ENCODE measurements at places on chromosomes 11 and 22. TPM values are rescaled to one million over a fixed set of nuclear protein-coding genes. Genes with fewer than 3 reads are reported as not detected.

CHRNA10 gene
- total RNA-seq: 0.36 TPM

DNA sequence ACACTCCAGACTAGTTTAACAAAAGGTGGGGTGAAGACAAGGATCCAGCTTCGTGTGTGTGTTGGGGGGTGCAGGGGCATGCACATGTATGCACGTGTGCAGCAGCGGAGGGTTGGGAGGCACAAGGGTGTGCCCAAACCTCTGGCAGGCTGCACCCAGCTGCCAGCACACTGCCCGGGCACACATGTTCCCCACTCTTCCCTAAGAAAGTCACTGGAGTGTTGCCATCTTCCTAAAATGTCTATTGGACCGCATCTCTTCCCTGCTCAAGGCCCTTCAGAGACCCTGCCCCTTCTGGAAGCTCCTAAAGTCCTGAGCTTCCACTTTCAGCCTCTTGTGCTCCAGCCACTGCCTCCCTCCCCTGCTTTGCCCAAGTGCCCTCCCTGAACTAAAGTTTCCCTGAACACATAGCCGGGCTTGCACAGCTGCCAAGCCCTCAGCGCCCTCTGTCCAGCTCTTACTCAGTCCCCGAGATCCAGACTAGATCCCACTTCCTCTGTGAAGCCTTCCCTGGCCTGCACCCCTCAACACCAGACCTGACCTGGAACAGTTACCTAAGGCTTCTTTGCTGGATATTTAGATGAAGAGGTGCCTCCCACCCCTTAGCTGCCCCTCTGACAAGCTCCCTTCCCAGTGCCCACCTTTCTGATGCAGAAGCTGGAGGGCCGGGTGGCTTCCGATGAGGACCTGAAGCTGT, 6.0 kb downstream of the CFL1 start:
- no peak for DNase-seq
- no peak overlapping the region for H3K4me3 ChIP-seq
- H3K36me3 ChIP-seq: peaks cover 56% of the 10 kb centered on the region
- no peaks in the 10 kb centered on the region for H3K27me3 ChIP-seq
- peaks cover 24% of the 10 kb centered on the region for H3K4me1 ChIP-seq

DNA sequence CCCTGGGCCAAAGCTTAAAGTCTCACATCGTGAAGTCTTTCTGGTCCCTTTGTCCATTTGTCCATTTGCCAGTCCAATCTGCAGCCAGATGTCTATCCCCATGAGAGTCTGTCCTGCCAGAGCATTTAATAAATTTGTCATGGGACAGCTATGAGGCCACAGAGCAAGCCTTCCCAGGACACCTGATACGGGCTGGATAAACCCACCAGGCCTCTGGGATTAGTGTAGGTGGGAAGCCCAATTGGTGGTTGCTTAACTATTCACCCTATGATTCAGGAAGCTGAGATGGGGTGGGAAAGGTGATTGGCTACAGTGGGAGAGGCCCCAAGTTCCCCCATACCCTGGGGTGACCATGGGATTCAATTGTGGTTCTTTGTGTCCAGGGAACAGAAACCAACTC, 39.9 kb downstream of the MYEOV start:
- no peak overlapping the region for H3K27ac ChIP-seq
- H3K27me3 ChIP-seq: no peaks in the 10 kb centered on the region
- no peak for DNase-seq

BBOX1 gene
- total RNA-seq: not detected

DNA sequence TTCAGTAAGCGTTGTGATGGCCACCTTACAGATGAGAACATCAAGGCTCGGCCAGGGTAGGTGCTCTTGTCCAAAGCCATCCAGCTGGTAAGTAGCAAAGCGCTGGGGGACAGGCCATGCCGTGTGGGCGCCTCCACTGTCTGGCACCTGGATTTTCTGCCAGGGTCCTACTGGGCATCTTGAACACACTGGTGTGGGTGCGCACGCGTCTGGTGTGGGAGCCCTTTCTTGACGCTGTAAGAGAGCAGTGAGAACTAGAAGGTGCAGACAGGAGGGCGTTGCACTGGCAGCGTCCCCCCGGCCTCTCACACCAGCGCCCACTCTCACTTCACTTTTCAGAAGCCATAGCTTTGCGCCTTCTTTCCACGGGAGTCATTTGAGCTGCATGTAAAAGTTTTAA, 296.6 kb downstream of the TBC1D22A start:
- no peaks in the 10 kb centered on the region for H3K27me3 ChIP-seq
- H3K36me3 ChIP-seq: no peaks in the 10 kb centered on the region
- no peaks in the 10 kb centered on the region for H3K4me1 ChIP-seq
- H3K27ac ChIP-seq: no peak overlapping the region

DNA sequence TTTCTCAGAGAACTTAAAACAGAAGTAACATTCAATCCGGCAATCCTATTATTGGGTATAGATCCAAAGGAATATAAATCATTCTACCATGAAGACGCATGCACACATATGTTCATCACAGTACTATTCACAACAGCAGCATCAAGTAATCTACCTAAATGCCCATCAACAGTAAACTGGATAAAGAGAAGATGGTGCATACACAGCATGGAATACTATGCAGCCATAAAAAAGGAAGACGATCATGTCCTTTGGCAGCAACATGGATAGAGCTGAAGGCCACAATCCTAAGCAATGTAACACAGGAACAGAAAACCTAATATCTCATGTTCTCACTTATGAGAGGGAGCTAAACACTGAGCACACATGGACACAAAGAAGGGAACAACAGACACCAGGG, 6.3 kb upstream of the ISX start:
- H3K4me3 ChIP-seq: no peak overlapping the region
- H3K27me3 ChIP-seq: no peaks in the 10 kb centered on the region
- H3K27ac ChIP-seq: no peak overlapping the region
- H3K36me3 ChIP-seq: no peaks in the 10 kb centered on the region

- H3K4me1 ChIP-seq: no peaks in the 10 kb centered on the region
- H3K36me3 ChIP-seq: no peaks in the 10 kb centered on the region
- no peak overlapping the region for H3K4me3 ChIP-seq
- no peaks in the 10 kb centered on the region for H3K27me3 ChIP-seq
- no peak for DNase-seq
Observed at GRCh38 chr22:22479999-22480532, 28.5 kb downstream of the ZNF280B start.

DNA sequence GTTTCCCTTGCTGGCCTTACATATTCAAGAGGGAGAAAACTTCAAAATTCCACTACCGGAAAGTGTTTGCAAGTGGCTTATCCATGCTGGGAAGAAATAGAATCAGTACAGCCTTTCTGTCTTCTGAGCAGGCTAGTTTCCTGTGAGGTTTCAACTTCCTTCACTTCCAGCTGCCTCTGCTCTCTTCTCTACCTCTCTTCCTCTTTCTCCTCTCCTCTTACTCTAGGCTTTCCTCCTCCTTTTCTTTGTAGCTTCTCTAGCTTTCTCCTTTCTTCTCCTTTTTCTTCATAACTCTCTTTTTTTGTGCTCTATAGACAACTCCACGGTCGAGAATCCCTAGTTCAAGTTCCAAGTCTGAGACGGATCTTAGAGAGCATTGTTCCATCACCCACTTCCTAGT, 421.8 kb downstream of the ETS1 start:
- DNase-seq: no peak
- H3K27me3 ChIP-seq: no peaks in the 10 kb centered on the region
- no peaks in the 10 kb centered on the region for H3K4me1 ChIP-seq

- H3K4me3 ChIP-seq: no peak overlapping the region
- H3K27ac ChIP-seq: no peak overlapping the region
- H3K4me1 ChIP-seq: no peaks in the 10 kb centered on the region
- DNase-seq: no peak
- no peaks in the 10 kb centered on the region for H3K36me3 ChIP-seq
Observed at GRCh38 chr11:122367809-122368231, 251.8 kb upstream of the BLID start.

GRCh38 chr22:19800761-19801244, 40.2 kb downstream of the TBX1 start:
- H3K4me1 ChIP-seq: peaks cover 2% of the 10 kb centered on the region
- no peaks in the 10 kb centered on the region for H3K27me3 ChIP-seq
- no peak for DNase-seq
- H3K36me3 ChIP-seq: no peaks in the 10 kb centered on the region
- H3K27ac ChIP-seq: no peak overlapping the region

RASL10A gene
- total RNA-seq: not detected

- no peaks in the 10 kb centered on the region for H3K4me1 ChIP-seq
- no peak overlapping the region for H3K4me3 ChIP-seq
- no peak overlapping the region for H3K27ac ChIP-seq
- H3K36me3 ChIP-seq: no peaks in the 10 kb centered on the region
- H3K27me3 ChIP-seq: no peaks in the 10 kb centered on the region
Observed at GRCh38 chr11:5364214-5364613, 12.9 kb downstream of the OR51B6 start.

DNA sequence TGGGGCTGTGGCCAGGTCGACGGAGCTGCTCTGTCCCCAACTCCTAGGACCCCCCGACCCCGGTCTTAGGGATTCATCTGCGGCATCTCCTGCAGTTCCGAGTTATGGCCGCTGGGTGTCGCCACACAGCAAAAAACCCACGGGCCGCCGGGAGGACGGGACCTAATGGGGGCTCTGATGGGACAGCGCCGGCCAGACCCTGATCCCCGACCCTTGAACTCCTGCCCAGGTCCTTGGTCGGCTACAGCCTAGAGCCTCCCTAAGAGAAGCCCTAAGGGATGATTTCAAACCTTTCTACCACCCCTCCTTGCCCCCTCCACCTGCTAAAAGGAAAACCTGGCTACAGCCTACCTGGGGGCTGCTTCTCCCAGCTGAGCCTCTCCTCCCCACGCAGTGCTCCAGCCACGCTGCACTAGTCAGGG, 30.8 kb upstream of the LRRC10B start:
- no peaks in the 10 kb centered on the region for H3K36me3 ChIP-seq
- peak; percentile 64 for DNase-seq
- H3K27me3 ChIP-seq: no peaks in the 10 kb centered on the region
- peaks cover 15% of the 10 kb centered on the region for H3K4me1 ChIP-seq
- no peak overlapping the region for H3K4me3 ChIP-seq

DNA sequence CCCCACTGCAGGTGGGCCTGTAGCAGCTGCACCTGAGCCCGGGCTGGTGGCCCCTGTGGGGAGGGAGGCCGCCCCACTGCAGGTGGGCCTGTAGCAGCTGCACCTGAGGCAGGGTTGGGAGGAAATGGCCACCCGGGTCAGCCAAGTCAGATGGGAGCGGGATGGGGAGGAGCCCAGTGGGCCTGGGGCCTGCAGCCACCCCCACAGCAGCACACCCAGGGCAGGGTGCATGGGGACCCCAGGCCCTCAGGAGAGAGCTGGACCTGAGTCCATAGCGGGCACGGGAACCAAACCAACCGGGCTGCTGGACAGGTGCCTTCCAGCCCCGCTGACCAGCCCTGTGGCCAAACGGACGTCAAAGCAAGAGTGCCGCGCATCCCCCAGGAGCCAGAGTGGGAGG, 61.7 kb downstream of the BRD1 start:
- H3K4me1 ChIP-seq: no peaks in the 10 kb centered on the region
- no peaks in the 10 kb centered on the region for H3K36me3 ChIP-seq
- no peak overlapping the region for H3K27ac ChIP-seq
- H3K27me3 ChIP-seq: no peaks in the 10 kb centered on the region
- DNase-seq: no peak

DNA sequence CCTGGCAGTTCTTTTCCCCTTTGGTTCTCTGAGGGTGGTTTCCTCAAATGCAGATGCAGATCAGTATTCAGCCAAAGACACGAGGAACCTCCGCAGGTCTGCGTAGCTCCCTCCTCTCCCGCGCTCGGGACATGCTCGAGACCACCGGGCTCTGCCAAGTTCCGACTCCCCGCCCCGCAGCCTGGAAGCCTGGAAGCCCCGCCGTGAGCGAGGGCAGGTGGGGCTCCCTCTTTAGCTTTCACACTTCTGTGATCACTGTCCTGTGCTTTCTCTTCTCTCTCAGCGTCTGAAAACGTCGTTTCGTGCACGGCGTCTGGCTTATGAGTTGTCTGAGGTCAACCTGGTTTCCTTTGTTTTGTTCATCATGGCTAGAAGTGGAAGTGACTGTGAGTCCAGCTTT, 26.6 kb downstream of the ZBED4 start:
- H3K4me1 ChIP-seq: no peaks in the 10 kb centered on the region
- no peak overlapping the region for H3K27ac ChIP-seq
- H3K27me3 ChIP-seq: no peaks in the 10 kb centered on the region
- H3K36me3 ChIP-seq: no peaks in the 10 kb centered on the region

TCN1 gene
- 7.4 TPM for total RNA-seq

LGALS12 gene
- 0.07 TPM for total RNA-seq

NRGN gene
- total RNA-seq: 20.3 TPM

SMTNL1 gene
- not detected for total RNA-seq

GRCh38 chr22:50035131-50035881, 22.7 kb upstream of the IL17REL start:
- no peak overlapping the region for H3K4me3 ChIP-seq
- no peak overlapping the region for H3K27ac ChIP-seq
- H3K27me3 ChIP-seq: no peaks in the 10 kb centered on the region
- H3K36me3 ChIP-seq: no peaks in the 10 kb centered on the region

DNA sequence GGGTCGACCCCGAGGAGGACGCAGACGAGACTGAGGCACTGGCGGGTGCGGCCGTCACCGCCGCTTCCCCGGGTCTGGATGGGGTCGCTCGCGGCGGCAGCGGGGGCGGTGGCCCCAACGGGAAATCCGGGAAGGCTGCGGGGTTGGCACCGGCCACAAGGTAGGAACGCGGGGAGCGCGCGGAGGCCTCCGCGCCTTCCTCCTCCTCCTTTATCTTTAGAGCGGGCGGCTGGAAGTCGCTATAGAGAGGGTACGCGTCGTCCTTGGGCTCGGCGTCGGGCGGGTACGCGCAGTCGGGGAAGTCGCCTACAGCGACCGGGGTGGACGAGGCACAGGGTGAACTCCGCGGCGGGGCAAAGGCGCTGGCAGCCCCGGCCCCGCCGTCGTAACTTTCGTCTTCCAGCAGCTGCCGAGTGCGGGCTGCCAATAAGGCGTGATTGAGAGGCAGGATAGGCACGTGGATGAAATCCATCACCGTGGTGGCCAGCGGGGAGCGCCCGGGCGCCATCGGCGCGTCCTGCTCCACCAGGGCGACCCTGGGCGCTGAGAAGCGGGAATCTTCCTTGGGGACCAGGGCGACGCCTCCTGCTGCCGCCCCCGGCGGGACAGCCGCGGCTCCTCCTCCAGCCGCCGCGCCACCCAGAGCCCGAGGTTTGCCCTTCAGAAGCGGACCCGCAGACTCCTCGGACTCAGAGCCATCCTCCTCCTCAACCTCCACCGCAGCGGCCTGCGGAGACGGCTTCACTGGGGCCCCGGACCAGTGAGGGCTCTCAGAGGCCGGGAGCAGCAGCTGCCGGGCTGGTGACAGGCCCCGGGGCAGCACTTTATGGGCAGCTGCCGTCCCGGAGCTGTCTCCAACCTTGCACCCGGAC, 1.7 kb downstream of the PGR start:
- no peak overlapping the region for H3K4me3 ChIP-seq
- no peaks in the 10 kb centered on the region for H3K36me3 ChIP-seq
- no peak overlapping the region for H3K27ac ChIP-seq
- DNase-seq: no peak

GRCh38 chr11:34236572-34236971, 121.2 kb downstream of the ABTB2 start:
- peaks cover 10% of the 10 kb centered on the region for H3K4me1 ChIP-seq
- H3K4me3 ChIP-seq: no peak overlapping the region
- H3K27me3 ChIP-seq: no peaks in the 10 kb centered on the region
- DNase-seq: no peak
- H3K27ac ChIP-seq: no peak overlapping the region
- no peaks in the 10 kb centered on the region for H3K36me3 ChIP-seq

CSF2RB gene
- total RNA-seq: 0.12 TPM

GRCh38 chr11:79925570-79925969, 484.7 kb upstream of the TENM4 start:
- H3K4me1 ChIP-seq: no peaks in the 10 kb centered on the region
- no peaks in the 10 kb centered on the region for H3K27me3 ChIP-seq
- no peak overlapping the region for H3K4me3 ChIP-seq
- no peak overlapping the region for H3K27ac ChIP-seq
- no peak for DNase-seq

Measured in PC-3 (cell line).